Diencephalon (tissue), 1 donor: ENCODE measurements at places on chromosomes 1 and 21. TPM values are rescaled to one million over a fixed set of nuclear protein-coding genes. Genes with fewer than 3 reads are reported as not detected.

The IL22RA1 gene
- total RNA-seq: not detected

The BGLAP gene
- not detected for total RNA-seq

The CHRM3 gene
- total RNA-seq: 44.3 TPM

The LCE1C gene
- total RNA-seq: not detected

The MAEL gene
- total RNA-seq: 3.2 TPM

The TCP10L gene
- total RNA-seq: 2.8 TPM

The UQCRHL gene
- 2.8 TPM for total RNA-seq

The DIRAS3 gene
- 23.1 TPM for total RNA-seq

The LRRC53 gene
- 0.23 TPM for total RNA-seq

The SLFNL1 gene
- 0.92 TPM for total RNA-seq

The MRPS15 gene
- total RNA-seq: 31.8 TPM

The S100A7 gene
- not detected for total RNA-seq

The AKNAD1 gene
- 2.8 TPM for total RNA-seq

The NBPF6 gene
- total RNA-seq: not detected

The PTPRU gene
- 39.7 TPM for total RNA-seq

The GSTM5 gene
- 6.2 TPM for total RNA-seq

The NPHS2 gene
- not detected for total RNA-seq

The NID1 gene
- total RNA-seq: 18.0 TPM

The EGLN1 gene
- total RNA-seq: 90.2 TPM

The GFI1 gene
- total RNA-seq: not detected

The KIF17 gene
- 17.8 TPM for total RNA-seq

The IFNLR1 gene
- total RNA-seq: 2.3 TPM

The RHD gene
- total RNA-seq: 0.92 TPM

The CFHR1 gene
- total RNA-seq: 2.5 TPM

The RIMKLA gene
- 25.4 TPM for total RNA-seq

The CELA2A gene
- total RNA-seq: not detected

The GPR153 gene
- total RNA-seq: 33.2 TPM

The VAV3 gene
- total RNA-seq: 11.5 TPM

The RAB7B gene
- 0.69 TPM for total RNA-seq

The ETV3 gene
- 18.9 TPM for total RNA-seq

The NECTIN4 gene
- not detected for total RNA-seq

The HTR6 gene
- total RNA-seq: 0.92 TPM

The CATSPERE gene
- 4.2 TPM for total RNA-seq

The DISP1 gene
- total RNA-seq: 8.5 TPM

The RNASEL gene
- total RNA-seq: 6.0 TPM

The PROK1 gene
- not detected for total RNA-seq

The EDEM3 gene
- total RNA-seq: 79.4 TPM

The SMIM1 gene
- total RNA-seq: 0.92 TPM
